Stimulated activated memory B cell treated with anti-CD40 and anti-IgM and Interleukin-4, amounts not matched to agents 10 μg/mL and 1 μg/mL and 100 μg/mL, for 72 hours (primary cell): ENCODE measurements at places on chromosomes 5 and 9.

DNA sequence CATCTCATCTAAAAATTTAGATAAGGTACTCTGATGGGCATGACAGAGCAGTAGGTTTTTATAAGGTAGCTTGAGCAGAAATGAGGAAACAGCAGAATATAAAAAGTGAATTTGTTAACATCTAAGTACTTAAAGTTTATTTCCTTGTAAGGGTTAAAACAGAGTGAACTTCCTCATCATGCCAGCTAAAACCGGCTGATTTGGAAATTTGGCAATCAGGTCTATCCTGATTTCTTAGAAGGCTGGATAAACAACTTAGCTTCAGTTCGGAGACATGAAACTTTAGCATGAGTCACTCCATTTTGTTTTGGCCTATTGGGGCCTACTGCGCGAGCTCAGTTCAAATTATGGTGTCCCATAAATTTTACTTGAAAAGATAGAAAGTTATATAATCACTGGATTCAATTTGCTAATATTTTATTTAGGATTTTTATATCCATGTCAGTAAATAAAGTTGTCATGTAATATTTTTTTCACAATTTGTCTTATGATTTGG is 241.6 kb upstream of the RORB start:
- ATAC-seq = no peak

- ATAC-seq = no peak
Observed at GRCh38 chr9:96661711-96662110, 6.6 kb upstream of the PRXL2C start.

DNA sequence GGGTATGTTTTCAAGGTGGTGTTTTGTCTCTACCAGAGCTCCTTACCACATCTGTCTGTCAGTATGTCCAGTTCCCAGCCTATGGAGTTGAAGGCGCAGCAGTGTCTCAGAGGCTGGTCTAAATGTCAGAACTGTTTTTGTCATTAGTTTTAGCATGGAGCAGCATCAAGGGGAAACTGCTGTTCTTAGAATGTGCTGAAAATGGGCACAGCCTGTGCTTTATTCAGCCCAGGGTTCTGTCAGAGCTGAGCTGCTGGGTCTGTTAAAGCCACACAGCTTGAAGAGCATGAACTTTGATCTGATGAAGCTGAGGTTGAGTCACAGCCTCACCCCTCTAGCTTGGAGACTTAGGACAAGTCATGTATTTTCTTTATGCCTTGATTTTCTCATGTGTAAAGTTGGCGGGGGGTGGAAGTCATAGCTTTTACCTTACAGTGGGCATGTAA is 71.9 kb downstream of the RALGPS1 start:
- no peak for ATAC-seq

DNA sequence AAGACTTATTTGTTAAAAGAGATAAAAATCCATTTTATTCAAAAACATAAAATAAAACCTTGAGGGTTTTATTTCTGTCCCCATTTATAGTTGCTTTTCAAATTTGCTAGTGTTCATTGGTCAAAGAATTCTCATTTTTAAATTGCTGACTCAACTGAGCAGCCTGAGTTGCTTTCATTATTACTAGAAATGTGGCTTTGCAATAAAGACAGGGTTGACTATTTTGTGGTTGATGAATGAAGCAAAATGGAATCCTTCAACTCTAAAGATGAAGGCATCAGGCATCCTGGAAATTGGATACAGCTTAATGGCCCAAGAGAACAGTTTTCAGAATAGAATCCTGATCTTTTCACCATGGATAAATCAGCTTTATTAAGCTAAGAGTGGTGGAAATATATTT is 23.9 kb upstream of the PPP3R2 start:
- ATAC-seq = no peak

- ATAC-seq = peak; percentile 69
Observed at GRCh38 chr5:1479581-1480188, 34.4 kb upstream of the SLC6A3 start.

- peak; percentile 40 for ATAC-seq
Observed at GRCh38 chr5:56815658-56816545, 553 bp downstream of the MAP3K1 start.

GRCh38 chr9:125525921-125526631 is 180.9 kb downstream of the MAPKAP1 start:
- ATAC-seq = no peak
